ENCODE measurements at places on chromosomes 1 and 21. TPM values are rescaled to one million over a fixed set of nuclear protein-coding genes. Genes with fewer than 3 reads are reported as not detected.

GRCh38 chr1:110676970-110677369 lies 2.2 kb upstream of the KCNA3 start:
- no peak for DNase-seq

DNA sequence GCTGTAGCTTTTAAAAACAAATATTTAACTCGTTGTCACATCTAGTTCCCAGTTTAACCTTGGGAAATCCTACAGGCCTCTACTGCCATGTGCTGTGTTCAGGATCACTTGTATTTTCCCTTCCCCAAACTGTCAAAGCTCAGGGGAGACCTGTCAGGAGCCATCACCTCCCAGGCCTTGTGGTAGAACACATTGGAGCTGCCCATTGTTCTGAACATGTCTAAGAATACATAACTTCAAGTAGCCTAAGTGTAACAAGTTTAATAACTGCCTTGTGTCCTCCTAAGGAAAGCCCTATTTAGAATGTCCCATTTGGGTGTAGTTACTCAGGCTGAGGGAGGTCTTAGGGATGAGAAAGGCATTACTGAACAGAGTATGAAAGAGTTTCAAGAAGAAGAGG lies 28.6 kb upstream of the PIGC start:
- DNase-seq, result no peak

GRCh38 chr1:198167436-198167934 lies 10.7 kb downstream of the NEK7 start:
- DNase-seq, result peak; percentile 61

Gene CEP85
- total RNA-seq, result 9.4 TPM

Gene TTLL7
- 14.0 TPM for total RNA-seq
